ENCODE measurements at places on chromosomes 3 and 15.

- no peak for DNase-seq
Measured at GRCh38 chr15:31031471-31032067, 40.1 kb upstream of the MTMR10 start.

GRCh38 chr3:197974016-197974415 lies 14.0 kb downstream of the LMLN start:
- no peak for DNase-seq

DNA sequence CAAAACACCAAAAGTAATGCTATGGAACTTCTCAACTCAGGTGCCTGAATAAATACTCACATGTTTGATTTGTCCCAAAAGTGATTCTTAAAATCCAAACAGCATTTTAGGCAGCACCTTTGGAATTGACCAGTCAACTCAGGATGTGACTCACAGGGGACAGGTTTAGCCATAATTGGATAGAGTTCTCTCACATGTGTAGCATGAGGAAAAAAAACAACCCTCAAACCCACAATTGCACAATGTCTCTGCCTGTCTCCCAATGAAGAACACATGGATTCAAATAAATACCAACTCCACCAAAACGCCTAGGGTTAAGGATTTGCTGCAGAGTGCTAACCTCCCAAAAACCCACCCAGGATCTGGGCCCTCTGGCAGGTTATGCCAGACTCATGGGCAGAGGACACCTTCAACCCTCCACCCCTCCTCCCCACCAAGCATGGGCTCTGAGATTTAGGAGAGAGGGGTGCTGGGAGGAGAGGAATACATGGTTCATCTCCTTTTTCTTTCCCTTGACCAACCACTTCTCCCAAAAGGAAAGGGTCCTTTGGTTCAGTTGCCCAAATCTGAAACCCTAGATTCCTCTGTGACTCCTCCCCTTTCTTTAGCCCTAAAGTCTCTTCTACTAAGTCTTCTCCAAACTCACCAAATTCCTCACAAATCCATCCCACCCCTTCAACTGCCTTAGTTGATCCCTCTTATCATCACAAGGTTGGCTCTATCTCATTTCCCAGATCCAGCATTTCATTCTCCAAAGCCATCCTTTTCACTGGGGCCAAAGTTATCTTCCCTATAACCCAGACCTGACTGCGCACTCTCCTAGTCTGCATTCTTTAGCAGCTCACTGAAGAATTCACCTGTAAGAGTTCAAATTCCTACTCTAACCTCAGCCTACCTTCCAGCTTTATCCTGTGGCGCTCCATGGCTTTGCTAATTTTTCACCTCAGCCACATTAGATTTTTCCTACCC lies 7.7 kb downstream of the RYK start:
- no peak for DNase-seq

DNA sequence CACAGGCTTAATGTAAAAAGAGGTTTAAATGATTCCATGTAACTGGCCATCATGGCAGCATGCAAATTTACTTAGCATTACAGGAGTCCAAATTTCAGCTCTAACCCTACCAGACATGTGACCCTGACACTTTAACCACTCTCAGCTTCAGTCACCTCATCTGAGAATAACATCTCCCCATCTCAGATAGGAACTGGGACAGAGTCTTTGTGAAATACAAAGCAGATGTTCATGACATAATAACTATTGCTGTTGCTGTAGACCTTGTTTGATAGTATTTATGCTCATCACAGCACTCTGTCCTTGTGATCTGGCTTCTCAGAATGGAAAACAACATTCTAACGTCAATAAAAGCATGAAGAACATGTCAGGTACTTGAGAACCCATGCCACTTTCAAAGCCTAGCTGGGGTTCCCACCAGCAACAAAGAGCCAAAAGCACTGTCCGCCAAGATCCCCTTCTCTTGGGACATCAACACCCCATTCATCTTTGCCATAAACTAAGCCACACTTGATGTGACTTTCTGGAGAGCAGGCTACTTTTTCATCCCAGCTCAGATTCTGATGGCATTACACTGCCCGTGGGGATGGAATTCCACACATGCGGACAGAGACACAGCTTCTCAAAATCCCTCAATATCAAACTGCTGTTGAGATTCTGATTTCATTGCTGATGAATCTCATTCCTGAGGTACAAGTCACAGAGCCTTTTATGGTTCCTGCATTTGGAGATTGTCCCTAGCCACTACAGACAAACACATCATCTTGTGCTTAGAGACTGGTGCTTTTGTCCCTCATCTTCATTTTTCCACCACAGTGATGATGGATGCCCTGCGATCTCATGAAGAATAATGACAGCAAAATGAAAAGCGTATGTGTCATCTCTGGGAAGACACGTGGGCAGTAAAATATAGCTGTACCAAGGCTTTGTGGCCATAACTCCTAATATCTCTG lies 202.7 kb downstream of the TNIK start:
- DNase-seq, result no peak

DNA sequence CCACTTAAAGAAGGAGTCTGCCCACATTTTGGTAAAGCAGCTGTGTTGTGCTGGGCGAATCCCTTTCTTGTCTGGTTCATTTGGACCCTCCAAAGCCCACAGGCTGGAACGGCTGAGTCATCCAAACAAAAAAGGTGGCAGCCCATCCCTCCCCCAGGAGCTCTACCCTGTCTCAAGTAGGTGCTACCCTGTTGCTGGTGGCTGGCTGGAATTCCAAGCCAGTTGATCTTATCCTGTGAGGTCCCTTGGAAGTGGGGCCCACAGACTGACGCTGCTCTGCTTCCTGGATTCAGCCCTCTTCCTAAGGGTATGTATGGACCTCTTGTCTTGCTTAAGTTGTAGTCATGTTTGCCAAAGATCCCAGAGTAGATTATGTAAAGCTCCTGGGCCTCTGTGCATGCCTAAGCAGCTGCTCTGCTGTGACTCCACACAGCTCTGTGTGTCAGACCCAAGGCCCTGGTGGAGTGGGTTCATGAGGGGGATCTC lies 44.5 kb downstream of the CCR1 start:
- no peak for DNase-seq

- DNase-seq, result no peak
Measured at GRCh38 chr15:50275091-50275490, 9.6 kb upstream of the HDC start.

GRCh38 chr3:178083906-178084866 lies 452.1 kb upstream of the KCNMB2 start:
- DNase-seq, result no peak

DNA sequence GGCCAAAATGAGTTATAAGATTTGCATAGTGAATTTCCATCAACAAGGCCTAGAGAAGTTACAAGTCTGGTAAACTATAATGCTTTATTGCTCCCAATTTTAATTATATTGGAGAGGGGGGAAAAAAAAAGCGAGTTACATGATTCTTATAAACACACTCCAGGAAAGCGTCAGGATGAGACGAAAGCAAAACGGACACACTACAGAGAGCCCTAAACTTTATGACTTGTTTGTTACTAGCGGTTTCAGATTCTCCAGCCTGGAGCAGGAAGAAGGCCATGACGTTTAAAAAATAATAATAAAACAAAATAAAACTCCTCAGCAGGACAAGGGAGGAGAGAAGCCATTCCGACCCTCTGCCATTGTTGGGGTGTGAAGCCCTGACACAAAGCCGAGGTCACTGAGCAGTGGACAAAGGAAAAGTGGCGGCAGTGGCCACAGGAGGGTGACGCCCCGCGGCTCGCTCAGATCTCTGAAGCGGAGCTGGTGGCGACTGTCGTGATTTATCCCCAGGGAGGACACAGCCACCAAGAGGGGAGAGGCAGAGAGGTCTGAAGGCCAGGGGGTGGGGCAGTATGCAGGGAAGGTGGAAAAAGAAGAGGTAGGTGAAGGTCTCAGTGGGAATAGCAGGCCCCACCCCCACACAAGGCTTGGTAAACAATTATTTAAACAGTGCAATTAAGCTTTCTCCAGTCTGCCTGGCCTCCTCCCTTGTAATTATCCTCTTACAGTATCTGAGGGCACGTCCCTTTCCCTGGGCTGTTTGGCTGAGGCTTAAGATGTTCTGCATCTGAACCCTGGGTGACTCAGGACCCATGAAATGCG lies 45.3 kb downstream of the ADAMTS9 start:
- no peak for DNase-seq

DNA sequence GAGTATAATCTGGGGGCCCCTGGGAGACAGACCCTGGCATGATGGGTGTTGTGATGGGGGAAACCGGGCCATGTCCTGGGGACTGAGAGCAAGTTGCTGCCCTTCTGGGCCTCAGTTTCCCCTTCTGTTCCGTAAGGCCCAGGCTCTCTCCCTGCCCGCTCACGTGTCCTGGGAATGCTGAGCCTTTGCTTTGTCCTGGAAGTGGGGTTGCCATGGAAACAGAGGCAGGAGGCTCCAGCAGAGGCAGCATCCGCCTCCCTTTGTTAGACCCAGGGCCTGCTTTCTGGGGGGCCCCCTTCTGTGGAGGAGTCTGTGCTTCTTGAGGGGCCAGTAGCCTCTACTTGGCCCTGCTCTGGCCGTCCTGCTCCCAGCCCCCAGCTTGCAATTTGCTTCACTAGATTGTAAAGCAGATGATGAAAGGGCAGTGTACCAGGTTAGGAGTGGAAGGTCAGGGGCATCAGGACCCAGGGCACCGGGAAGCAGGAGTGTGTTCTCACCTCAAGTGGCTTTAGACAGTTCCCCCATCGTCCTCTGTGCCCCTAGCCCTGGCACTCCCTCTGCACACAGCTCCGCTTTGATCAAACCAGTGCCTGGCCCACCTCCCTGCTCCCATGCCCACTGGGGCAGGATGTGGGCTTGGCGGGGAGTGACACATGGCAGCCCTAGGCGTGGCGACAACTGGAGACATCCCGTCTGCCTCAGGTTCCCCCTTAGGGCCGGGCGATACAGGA lies 105.6 kb downstream of the FBLN2 start:
- peak; percentile 10 for DNase-seq

GRCh38 chr3:45330510-45331295 lies 57.7 kb upstream of the LARS2 start:
- no peak for DNase-seq

GRCh38 chr3:147630921-147631415 lies 221.8 kb downstream of the ZIC1 start:
- no peak for DNase-seq

GRCh38 chr3:193874512-193874911 lies 261.4 kb upstream of the HES1 start:
- no peak for DNase-seq

DNA sequence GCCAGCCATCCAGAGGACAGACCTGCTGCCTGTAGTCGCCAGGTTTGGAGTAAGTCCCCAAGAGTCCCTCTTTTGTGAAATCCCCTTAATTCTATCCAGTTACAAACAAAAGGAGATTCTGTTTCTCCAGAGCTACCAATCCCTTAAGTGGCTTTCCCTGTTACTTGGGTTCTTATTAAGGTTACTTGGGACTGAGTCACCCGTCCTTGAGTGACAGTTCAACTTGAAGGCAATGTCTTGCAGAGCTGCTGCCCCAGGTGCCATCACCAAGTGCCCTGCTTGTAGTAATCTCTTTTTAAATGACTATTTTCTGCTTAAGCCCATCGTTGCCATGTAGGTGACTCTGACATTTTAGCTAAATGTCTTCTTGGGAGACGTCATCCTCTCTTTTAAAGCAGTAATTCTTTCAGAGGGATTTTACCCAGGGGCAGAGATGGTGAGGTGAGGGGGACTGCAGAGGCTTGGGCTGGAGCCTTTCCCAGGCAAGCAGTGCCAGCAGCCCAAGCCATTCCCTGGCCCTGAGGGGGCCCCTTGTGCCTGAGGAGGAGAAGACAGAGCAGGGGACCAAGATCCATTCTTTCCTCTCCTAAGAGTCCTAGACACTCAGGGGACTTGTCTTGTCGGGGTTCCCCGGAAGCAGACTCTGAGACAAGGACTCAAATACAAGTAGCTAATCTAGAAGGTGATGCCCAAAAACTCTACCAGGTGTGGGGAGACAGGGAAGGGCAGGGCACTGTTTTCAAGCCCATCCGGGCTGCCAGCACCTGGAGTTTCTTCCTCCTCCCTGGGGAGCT lies 253.7 kb downstream of the PLCL2 start:
- DNase-seq, result no peak

- no peak for DNase-seq
Measured at GRCh38 chr15:42403389-42403788, 44.1 kb downstream of the CAPN3 start.

GRCh38 chr3:170205302-170205701 lies 16.9 kb upstream of the PRKCI start:
- no peak for DNase-seq

DNA sequence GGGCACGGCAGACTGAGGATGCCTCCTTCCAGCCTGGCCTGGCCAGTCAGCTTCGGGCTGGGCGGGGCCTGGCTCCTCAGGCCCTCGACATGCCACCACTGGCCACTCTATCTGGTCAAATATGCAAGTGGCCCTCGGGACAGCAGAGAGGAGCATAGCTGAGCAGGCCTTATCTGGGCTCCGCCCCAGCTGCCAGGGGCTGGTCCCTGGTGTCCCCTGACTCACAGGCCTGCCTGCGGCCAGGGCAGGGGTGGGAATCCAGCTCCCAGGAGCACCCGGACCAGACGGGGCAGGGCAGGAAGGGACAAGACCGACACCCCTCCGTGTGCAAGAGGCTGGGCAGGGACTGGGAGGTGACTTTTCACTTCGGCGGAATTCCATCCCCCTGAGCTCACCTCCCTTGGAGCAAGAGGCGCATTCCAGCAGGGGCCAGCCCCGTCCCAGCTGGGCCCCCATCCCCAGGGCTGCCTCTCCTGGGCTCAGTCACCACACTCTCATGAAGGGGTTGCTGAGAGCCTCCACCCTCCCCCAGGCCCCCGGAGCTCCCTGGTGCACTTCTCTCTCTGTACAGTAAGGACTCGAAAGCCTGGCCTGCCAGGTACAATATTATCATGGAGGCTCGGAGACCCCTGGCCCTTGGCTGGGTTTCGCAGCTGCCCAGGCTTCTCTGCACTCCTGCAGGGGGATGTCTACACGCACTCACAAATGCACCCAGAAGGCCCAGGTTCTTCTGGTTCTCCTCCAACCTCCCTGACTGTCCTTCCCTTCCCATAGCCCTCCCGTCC lies 29.5 kb downstream of the WNT7A start:
- DNase-seq, result no peak

DNA sequence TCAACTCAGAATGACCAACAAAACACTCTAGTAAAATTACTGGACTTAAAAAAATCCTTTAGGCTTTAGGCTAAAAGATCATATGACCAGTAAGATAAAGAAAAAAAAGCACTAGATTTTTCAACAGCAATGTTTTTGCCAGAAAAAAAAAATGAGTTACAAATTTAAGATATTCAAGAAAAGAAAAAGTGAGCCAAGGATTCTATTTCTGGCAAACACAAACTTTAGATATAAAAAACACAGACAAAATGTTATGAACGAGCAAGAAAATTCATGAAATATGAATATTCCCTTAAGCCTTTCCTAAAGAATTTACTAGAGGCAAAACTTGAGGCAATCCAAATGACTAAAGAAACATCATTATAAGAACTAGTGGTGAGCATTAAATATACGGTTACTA lies 8.6 kb downstream of the GOLGB1 start:
- no peak for DNase-seq

DNA sequence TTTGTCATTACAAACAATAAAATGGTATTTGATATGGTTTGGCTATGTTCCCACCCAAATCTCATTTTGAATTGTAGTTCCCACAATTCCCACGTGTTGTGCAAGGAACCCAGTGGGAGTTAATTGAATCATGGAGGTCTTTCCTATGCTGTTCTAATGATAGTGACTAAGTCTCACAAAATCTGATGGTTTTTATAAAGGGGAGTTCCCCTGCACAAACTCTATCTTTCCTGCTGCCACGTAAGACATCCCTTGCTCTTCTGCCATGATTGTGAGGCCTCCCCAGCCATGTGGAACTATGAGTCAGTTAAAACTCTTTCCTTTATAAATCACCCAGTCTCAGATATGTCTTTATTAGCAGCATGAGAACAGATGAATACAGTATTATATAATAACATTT lies 15.4 kb upstream of the AADAC start:
- no peak for DNase-seq

GRCh38 chr15:60591496-60592370 lies 112.8 kb upstream of the ICE2 start:
- DNase-seq, result peak; percentile 19

Data from T follicular helper cell (primary cell).